AG04450 (cell line): ENCODE measurements at places on chromosomes 5 and 9. TPM values are rescaled to one million over a fixed set of nuclear protein-coding genes. Genes with fewer than 3 reads are reported as not detected.

The CD14 gene
- polyA plus RNA-seq = 0.29 and 0.71 TPM in 2 replicates

The TBCA gene
- polyA plus RNA-seq = 135 and 192 TPM in 2 replicates

The PCSK1 gene
- polyA plus RNA-seq = not detected in 2 replicates

The FAM151B gene
- 3.3 and 4.6 TPM in 2 replicates for polyA plus RNA-seq

The CARTPT gene
- polyA plus RNA-seq = not detected in 2 replicates

The NAA35 gene
- polyA plus RNA-seq = 19.0 and 25.2 TPM in 2 replicates

The BHMT2 gene
- 8.9 and 9.6 TPM in 2 replicates for polyA plus RNA-seq

The KIF3A gene
- polyA plus RNA-seq = 6.7 and 8.9 TPM in 2 replicates

The IL3 gene
- polyA plus RNA-seq = not detected in 2 replicates

The TICAM2 gene
- polyA plus RNA-seq = 2.3 and 4.3 TPM in 2 replicates

The SPINK7 gene
- not detected in 2 replicates for polyA plus RNA-seq

The DNLZ gene
- 3.7 and 4.7 TPM in 2 replicates for polyA plus RNA-seq

The CCL28 gene
- polyA plus RNA-seq = 0.04 TPM in 2 replicates
